ENCODE measurements at places on chromosomes 13 and 19.

DNA sequence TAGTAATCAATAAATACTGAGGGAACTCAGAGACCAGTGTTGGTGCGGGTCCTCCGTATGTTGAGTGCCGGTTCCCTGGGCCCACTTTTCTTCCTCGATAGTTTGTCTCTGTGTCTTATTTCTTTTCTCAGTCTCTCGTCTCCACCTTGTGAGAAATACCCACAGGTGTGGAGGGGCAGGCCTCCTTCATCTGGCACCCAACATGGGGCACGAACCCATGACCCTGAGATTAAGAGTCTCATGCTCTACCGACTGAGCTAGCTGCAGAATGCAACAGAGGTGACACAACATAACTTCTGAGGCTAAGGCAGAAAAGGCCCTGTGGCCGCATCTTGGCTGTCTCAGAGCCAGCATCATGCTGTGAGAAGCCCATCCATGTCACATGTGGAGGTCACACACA lies 5.3 kb upstream of the ZNF613 start:
- no peak for DNase-seq

GRCh38 chr19:9627856-9628255 lies 6.8 kb upstream of the ZNF561 start:
- no peak for DNase-seq

DNA sequence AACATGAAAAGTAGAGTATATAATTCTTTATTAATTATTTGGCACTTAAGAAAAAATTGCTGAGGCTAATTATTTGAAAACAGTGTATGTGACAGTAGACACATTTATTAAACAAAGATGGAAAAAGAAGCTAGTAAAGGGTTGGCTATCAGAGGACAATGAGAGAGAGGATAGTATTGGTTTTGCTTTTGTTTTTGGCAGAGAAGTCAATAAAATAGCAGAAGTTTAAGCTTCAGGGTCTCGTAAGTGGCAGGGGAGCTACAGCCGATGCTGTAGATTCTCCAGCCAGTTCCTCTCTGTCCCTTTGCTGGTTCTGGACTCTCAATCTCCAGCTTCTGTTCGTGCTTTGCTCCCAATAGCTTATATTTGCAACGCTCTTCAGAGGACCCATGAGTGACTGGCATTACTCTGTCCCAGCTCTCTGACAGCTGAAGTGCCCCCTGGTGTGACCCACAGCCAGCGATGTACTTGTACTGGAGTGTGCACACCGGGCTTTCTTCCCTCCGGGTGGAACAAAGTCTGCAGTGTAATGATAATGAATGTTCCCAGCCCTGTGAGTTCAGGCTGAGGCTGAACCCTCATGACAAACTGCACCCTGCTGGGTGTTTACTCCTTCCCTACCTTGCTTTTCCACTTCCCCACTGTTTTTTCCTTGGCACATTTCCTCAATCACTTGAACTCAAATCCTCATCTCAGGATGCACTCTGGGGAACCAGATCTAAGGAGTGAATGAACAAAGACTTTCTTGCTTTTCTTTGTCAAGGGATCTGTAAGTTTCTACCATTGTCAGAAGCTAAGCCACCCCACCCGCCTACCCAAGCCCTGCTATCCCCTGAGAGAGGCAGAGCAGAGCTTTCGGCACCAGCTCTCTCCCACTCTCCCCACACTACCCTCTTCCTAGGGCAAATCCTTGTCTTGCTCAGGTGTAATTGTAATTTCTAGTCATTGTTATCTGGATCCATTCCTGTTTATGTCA lies 254.8 kb downstream of the LHFPL6 start:
- DNase-seq, result no peak

GRCh38 chr13:41306271-41307145 lies 4.6 kb upstream of the NAA16 start:
- DNase-seq, result no peak

GRCh38 chr19:41570179-41570578 lies 5.8 kb upstream of the CEACAM21 start:
- no peak for DNase-seq

GRCh38 chr19:1136621-1137317 lies 33.0 kb downstream of the GPX4 start:
- no peak for DNase-seq

DNA sequence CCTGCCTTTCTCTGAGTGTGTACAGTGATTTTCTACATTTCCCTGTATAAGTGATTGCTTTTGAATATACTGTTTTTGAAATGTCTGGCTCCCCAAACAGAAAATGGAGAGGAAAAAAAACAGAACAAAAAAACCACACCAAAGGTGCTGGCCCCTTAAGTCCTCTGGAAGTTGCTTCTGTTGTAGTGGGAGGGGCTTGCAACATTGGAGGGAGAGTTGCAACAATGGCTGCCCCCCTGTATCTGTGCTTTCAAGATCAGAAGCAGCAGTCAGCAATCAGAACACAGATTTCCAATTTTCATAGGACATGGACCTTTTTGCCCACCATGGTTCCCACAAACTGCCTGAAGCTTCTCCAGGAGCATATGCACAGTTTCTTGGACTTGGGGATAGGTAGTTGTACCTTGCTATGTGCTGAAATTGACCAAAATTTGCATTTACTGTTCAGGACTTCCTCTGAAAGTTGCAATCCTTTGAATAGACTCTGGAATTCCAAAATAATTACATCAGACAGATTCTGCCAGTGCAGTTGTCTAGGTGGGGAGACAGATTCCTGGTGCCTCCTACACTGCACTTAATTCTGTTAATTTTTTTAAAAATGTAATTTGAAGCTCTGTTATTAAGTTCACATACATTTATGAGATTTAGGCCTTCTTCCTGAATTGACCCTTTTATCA lies 13.8 kb downstream of the BIVM start:
- DNase-seq, result no peak

DNA sequence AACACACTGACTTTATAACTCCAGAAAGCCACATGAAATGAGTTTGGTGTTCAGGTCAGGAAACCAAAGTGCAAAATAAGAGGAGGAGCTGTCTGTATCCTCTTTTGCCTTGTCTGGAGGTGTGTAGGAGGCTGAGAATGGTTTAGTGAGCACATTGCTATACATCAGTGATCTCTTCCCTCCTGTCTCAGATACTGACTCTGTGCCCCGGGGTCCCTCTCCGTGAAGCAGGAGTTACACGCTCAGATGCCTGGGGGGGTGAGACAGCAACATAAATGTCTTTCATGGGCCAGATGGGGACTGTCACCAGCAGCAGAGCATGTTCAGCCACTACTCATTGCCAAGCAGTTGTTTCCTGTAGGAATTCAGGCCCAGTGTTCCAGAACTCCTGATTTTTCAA lies 285.4 kb downstream of the ATP8A2 start:
- DNase-seq, result no peak

GRCh38 chr19:38233740-38234251 lies 9.8 kb upstream of the DPF1 start:
- DNase-seq, result no peak

DNA sequence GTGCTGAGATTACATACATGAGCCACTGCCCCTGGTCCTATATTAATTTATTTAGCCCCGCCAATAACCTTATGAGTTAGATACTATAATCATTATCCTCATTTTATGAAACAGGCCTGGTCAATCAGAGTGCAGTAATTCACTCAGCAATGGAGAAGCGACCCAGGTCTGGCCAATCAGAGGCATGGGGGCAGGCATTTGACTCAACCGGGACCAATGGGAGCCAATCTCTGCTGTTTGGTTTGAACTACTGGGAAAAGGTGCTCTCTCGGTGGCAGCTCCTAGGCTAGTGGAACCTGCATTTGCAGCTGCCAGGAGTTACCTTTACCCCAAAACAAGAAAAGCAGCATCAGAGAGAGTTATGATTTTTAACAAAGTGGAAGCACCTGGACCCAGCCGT lies 6.6 kb downstream of the SIRT2 start:
- DNase-seq, result no peak

DNA sequence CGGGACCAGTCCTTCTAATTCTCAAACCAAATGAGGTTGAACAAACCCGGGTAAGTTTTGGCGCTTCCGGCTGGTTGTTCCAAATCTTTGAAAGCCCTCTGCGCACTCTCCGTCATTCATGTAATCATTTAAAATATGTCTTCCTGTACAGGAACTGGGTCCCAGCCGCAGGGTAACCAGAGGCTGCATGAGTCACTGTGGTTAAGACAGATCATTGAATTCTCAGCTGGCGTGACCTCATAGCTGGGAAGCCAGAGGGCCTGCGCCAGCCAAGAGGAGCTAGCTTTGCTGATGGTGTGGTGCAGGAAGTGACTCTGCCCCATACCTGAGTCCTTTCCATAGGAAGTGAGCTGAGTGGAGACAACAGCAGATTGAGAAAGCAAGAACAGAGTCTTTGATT lies 135.2 kb downstream of the TSHZ3 start:
- DNase-seq, result no peak

- DNase-seq, result no peak
These were observed 35.6 kb upstream of the ZNF599 start for GRCh38 chr19:34808566-34808965.

- no peak for DNase-seq
These were observed 9.5 kb upstream of the SWSAP1 start for GRCh38 chr19:11364935-11365334.
